ENCODE measurements at places on chromosomes 6 and 20.

DNA sequence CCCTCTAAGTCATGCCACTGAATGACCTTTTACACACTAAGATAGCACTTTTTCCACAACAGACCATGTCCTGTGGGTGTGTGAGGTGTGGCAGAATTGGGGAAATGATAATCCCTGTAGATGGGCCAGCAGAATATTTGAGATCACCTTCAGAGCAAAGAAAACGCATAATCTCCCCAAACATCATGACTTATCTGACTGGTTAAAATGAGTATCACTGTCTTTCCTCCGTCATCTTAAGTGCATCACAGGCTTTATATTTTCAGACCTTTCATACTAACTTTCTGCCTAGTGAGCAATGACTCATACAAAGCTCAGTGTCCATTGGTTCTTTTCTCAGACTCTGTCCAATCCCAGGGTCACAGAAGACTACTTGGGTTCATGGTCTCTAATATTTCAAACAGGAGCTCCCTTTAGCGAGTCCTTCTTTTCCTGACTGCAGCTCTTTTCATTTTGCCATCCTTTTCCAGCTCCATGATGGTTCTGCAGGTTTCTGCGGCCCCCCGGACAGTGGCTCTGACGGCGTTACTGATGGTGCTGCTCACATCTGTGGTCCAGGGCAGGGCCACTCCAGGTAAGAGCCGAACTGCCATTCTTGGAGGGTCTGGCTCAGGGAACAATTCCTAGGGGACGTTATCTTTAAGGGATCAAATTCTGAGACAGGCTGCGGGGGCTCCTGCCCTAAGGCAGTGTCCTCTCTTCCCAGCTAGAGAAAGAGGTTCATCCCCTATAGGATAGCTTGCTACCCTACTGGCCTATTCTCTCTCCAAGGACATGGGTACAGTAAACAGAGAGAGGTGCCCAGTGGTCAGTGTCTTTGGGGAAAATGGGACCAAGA lies at the start of gene HLA-DPB1:
TSS of gene HLA-DPB1 (plus strand) at position 423 of the 838 bp plus-strand sequence. CDS start at position 475, 52 bp downstream.
- DNase-seq, result no peak

- peak; percentile 12 for DNase-seq
These were observed 218.2 kb downstream of the OR2B2 start for GRCh38 chr6:27693766-27694546.

DNA sequence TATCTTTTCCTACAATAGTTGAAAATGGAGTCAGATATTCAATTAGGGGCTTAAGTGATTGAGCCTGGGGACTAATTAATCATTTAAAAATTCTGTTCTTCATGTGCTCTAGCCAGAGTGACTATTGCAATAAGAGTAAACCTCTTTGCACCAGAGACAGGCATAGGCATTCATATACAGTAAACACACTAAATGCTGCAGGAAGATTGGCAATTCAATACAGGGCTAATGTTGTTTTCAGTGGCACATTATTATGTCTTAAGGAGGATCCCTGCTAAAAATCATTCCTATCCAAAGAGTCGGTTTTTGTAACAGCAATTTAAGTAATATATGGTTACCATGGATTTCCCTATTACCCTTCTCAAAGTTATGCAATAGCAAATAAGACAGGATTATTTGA lies 1.2 kb downstream of the PDE7B start:
- DNase-seq, result no peak

DNA sequence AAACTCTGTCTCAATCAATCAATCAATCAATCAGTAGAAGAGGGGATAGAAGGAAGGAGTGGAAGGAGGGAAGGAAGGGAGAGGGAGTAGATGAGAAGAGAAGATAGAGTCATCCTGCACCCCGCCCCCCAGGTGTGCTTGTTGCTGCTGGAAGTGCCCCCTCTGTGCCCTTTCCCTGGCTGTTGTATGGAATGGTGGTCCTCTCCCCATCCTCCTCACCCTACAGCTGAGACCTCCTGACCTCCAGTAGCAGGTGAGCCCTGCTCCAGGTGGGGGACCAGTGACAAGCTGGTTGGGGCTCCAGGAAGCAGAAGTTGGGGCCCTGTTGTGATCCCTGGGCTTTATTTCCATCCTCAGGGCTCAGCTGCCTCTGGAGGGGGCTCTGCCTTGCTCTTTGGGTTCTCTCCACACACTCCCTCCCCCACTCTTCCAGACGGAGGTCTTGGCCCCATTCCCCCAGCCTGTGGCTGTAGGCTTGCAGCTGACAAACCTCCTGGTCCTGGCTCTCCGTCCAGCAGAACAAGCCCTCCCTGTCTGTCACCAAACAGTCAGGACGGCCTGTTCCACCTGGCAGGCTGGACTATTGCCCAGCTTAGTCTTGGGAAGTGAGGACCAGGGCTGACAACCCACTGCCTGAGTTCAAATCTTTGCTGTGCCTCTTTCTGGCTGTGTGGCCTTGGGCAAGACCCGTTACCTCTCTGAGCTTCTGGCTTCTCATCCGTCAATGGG lies 26.0 kb upstream of the SCRT2 start:
- no peak for DNase-seq
